ENCODE measurements at places on chromosomes 2 and 18.

GRCh38 chr18:36340246-36340645 lies 42.7 kb downstream of the FHOD3 start:
- DNase-seq, result no peak

DNA sequence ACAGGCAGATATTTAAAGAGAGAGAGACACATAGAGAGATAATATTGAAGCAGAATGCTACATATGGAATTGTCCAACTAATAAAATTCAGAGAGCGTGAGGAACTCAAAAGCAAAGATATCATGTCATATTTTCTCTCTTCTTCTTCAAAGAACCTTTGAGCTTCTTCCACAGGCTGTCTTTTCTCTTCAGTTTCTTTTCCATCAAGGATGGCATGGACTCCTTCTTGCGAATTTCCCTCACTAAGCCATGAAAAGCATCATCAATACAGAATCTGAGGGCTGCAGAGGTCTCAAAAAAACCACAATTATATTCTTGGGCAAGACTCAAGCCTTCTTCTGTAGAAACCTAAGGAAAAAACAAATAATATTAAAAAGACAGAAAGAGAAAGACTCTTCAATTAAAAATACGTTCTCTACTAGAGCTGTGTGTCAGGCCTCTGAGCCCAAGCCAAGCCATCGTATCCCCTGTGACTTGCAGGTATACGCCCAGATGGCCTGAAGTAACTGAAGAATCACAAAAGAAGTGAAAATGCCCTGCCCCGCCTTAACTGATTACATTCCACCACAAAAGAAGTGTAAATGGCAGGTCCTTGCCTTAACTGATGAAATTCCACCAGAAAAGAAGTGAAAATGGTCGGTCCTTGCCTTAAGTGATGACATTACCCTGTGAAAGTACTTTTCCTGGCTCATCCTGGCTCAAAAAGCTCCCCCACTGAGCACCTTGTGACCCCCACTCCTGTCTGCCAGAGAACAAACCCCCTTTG lies 371.9 kb downstream of the RIT2 start:
- no peak for DNase-seq

GRCh38 chr18:32770054-32770665 lies 2.7 kb downstream of the KLHL14 start:
- no peak for DNase-seq

DNA sequence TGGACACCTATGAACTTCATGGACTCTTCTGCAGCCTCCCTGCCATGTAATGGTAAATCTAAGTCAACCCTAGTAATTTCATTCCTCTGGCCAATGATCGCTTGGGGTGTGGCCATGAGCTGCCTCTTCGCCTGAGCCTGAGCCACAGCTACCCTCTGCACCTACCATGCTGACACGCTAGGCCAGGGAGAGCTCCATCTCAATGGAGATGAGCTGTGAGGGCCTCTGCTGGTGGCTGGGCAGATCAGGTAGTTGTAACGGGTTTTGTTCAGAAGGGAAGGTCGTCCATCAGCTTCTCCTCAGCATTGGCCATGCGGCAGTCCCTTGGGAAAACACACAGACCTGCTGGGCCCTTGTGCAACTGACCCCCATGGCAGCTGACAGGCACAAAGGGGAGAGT lies 24.4 kb downstream of the MPHOSPH10 start:
- no peak for DNase-seq

- no peak for DNase-seq
These were observed 9.3 kb upstream of the KCNIP3 start for GRCh38 chr2:95287806-95288205.

GRCh38 chr2:19676770-19677169 lies 225.0 kb downstream of the TTC32 start:
- DNase-seq, result no peak

GRCh38 chr2:1886405-1886992 lies 142.2 kb upstream of the PXDN start:
- DNase-seq, result peak; percentile 12

DNA sequence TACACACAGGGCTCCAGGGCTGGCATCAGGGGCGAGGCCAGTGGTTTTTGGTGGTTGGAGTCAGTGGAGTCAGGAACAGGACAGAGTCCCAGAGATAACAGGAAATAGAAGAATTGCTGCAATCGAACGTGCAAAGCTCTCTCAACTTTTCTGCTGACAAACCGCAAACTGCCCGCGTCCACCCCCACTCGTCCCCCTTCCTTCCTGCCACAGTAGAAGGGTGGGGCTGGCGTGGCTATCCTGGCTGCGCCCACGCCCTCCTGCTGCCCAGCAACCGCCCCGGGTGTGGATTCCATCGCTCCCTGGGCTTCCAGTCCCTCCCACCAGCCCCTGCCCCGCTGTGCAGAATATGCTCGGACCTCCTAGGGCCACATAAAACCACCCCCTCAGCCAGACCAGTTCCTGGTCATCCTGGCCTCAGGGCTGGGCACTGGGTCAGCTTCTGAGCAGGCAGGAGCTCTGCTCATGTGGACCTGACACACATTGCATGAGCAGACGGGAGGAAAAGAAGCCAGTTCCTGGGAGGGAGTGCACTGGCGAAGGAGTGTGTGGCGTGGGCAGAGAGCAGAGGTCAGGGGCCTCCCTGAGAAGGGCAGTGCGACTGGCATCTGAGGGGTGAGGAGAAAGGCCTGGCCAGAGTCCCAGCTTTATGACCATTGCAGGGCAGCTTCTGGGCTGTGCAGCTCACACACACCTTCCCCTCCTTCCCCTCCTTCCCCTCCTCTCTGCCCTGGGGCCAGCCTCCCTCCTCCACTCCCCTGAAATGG lies 85.4 kb upstream of the ATG16L1 start:
- DNase-seq, result no peak

GRCh38 chr2:215405722-215406581 lies 29.9 kb downstream of the FN1 start:
- no peak for DNase-seq
